ENCODE measurements at places on chromosomes 13 and 19. TPM values are rescaled to one million over a fixed set of nuclear protein-coding genes. Genes with fewer than 3 reads are reported as not detected.

DNA sequence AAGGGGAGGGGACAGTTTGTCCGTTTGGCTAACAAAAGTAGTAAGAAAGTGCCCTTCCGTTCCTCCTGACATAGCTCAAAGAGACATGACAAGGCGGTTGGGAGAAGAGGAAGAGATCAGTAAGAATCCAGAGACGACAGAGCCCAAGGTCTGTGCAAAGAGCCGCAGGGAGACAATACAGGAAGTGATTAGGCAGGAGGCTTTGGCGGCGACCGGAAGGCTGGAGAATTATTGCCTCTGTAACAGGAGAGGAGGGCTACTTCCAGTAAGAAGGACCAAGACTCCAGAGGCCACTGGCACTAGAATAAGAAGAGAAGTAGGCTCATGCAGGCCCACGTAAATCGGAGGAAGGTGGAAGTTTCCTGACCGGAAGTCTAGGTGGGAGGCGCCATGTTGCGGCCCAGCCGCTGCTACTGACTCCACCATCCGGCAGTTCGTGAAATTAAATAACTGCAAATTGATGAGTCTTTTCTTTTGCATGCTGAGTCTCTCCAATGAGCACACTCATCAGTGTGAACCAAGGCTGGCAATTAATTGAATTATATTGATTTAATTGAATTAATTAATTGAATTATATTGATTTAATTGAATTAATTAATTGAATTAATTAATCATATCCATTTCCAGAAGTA, 9.9 kb downstream of the RFX2 start:
- no peak for DNase-seq

GRCh38 chr19:48683349-48683748, 10.5 kb upstream of the NTN5 start:
- DNase-seq, result no peak

DNA sequence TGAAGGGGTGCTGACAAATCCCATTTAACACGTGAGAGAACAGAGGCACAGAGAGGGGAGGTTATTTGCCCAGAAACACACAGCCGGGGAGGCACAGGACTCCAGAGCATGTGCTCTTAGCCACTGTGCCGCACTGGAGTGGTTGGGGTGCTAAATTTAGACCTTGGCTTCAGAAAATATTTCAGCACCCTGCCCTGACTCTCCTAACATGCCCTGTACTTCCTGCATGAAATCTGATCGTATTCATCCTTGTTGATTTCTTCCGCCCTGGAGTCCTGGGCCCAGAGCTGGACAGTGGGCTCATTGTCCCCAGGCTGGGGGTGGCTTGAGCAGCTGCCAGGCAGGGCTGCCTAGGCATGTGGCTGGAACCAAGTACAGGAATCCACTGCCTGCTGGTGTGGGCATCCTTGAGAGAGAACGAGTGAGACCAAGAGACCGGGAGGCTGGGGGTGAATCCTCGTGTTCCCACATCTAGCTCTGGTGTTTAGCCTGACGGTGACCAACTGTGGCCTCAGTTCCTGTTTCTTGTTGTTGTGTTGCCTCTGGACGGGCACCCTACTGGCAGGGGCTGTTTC, 5.3 kb downstream of the SLC27A1 start:
- no peak for DNase-seq

DNA sequence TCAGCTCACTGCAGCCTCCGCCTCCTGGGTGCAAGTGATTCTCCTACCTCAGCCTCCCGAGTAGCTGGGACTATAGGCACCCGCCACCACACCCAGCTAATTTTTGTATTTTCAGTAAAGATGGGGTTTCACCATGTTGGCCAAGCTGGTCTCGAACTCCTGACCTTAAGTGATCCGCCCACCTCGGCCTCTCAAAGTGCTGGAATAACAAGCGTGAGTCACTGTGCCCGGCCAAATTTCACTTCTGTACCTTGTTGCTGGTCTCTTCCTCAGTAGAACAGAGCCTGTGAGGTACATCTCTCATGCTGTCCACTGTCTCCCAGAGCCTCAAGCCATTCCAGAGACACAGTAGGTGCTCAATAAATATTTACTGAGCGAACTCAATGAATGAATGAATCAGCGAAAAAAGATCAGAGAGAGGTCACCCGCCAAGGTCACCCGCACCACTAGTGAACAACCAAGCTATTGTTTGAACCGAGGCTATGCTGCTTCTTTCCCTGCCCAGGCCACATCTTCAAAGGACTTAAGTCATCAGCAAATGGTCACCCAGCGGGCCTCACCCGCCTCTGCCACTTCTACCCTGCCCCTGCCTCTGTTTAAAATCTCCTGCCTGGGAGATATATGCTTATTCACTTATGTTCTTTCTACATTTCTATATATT, 9.3 kb downstream of the TMEM143 start:
- no peak for DNase-seq

GRCh38 chr13:100175078-100175802, 86.3 kb downstream of the PCCA start:
- no peak for DNase-seq

The LILRB4 gene
- total RNA-seq, result not detected

GRCh38 chr19:2251106-2252054, 2.3 kb downstream of the AMH start:
- DNase-seq, result no peak

DNA sequence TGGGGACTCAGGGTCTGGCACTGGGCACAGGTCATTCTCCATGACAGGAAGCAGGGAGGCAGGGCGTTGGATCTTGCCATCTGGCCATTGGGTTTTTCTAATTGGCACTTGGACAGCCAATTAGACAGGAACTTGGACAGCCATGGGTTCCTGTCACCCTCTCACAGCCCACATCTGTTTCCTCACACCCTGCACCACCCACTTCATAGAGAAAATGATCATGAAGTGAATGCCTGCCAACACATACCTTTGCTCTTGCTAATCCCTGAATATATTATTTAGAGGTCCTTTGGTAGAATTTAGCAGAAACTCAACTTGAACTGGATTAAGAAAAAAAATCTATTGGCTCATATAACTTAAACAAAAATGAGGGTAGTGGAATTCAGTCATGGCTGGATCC, 4.9 kb upstream of the OLFM2 start:
- no peak for DNase-seq

Data from H9 (cell line).